ENCODE measurements at places on chromosomes 12 and 14. TPM values are rescaled to one million over a fixed set of nuclear protein-coding genes. Genes with fewer than 3 reads are reported as not detected.
A peak's percentile ranks its signal among the peaks of the same experiment; 100 is the strongest.

The ISM2 gene
- total RNA-seq = not detected

The RNASE4 gene
- total RNA-seq = 20.0 TPM

The CPNE6 gene
- not detected for total RNA-seq

The SOX5 gene
- total RNA-seq = 16.4 TPM

The SLC2A14 gene
- total RNA-seq = 0.17 TPM

The AHNAK2 gene
- total RNA-seq = 106 TPM

The C12orf50 gene
- under 0.01 TPM for total RNA-seq

The TMEM119 gene
- 358 TPM for total RNA-seq

The ESR2 gene
- 0.66 TPM for total RNA-seq

The SELPLG gene
- 0.51 TPM for total RNA-seq

DNA sequence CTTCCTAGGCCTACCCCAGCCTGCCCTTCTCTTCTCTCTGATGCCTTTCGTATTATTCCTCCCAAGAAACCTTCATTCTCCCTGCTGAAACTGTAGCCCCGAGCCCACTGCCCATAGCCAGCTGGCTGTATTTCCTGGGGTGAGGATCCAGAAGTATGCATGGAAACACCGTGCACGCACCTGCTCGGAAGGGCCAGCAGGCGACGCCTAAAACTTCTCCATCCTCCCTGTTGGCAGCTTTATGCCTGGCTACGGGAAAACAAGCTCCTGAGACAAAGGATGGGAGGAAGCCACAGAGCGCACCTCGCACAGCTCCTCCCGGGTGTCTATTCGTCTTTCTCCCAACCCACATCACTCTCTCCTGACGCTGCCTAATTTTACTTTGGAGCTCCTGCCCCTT lies 69.0 kb upstream of the CAPRIN2 start:
- no peak for DNase-seq
- no peak overlapping the region for H3K27ac ChIP-seq
- H3K4me1 ChIP-seq = no peaks in the 10 kb centered on the region
- H3K27me3 ChIP-seq = peaks cover under 1% of the 10 kb centered on the region

DNA sequence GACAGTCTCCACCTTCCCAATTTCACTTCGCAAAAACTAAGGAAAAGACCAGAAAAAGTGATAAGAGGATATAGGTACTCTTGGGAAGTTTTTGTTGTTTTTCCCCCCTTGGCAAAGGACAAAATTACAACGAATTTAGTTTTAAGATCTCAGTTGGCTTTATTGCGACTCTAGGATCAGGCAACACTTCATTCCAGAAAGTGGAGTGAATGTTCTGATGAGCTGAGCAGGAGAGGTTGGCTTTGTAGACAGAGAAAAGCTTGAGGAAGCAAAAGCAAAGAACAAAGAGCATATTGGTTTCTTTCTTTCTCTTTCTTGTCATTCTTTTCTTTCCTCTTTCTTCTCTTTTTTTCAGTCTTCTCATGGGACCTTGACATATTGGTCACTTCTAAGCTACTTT lies 640 bp upstream of the ZFYVE1 start:
- no peak overlapping the region for H3K27ac ChIP-seq
- no peaks in the 10 kb centered on the region for H3K4me1 ChIP-seq
- peak overlapping the region; percentile 80 for H3K4me3 ChIP-seq
- peaks cover 5% of the 10 kb centered on the region for H3K36me3 ChIP-seq
- H3K27me3 ChIP-seq = no peaks in the 10 kb centered on the region
- no peak for DNase-seq

DNA sequence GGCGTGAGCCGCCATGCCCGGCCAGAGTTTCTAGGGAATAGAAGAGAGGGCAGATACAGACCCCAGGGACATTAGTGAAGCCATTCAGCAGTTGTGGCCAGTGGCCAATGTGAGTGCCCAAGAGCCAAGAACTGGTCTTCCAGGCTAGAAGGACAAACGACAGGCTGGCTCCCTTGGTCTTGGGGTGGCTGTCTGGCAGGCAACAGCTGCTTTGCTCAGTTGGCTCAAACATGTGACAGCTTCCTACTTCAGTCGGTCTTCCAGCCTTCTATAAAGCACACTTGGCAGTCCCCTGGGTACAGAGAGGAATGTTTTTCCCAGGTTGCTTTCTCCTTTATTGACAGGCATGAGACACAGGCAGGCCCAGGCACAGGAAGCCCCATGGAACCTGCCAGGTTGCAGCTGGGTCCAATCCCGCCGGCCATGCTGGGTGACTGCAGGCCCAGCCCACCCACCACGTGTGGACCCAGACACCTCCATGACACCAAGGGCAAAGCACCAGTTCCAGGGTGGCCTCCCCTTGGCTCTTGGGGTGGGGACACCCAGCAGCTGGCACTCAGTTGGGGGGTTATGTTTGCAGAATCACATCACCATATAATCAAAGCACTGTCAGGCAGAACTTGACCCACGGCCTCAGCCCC lies 15.4 kb downstream of the CHGA start:
- H3K36me3 ChIP-seq = no peaks in the 10 kb centered on the region
- no peaks in the 10 kb centered on the region for H3K27me3 ChIP-seq
- DNase-seq = no peak
- no peak overlapping the region for H3K27ac ChIP-seq
- no peaks in the 10 kb centered on the region for H3K4me1 ChIP-seq

GRCh38 chr12:49730568-49731101 lies 10.7 kb upstream of the TMBIM6 start:
- H3K4me1 ChIP-seq = no peaks in the 10 kb centered on the region
- peak; percentile 43 for DNase-seq
- H3K4me3 ChIP-seq = no peak overlapping the region
- peaks cover 7% of the 10 kb centered on the region for H3K27me3 ChIP-seq
- no peaks in the 10 kb centered on the region for H3K36me3 ChIP-seq
- no peak overlapping the region for H3K27ac ChIP-seq

- H3K36me3 ChIP-seq = no peaks in the 10 kb centered on the region
- peaks cover 2% of the 10 kb centered on the region for H3K27me3 ChIP-seq
- peaks cover 11% of the 10 kb centered on the region for H3K4me1 ChIP-seq
- H3K27ac ChIP-seq = no peak overlapping the region
These were observed 10.9 kb upstream of the IL26 start for GRCh38 chr12:68236421-68237059.

DNA sequence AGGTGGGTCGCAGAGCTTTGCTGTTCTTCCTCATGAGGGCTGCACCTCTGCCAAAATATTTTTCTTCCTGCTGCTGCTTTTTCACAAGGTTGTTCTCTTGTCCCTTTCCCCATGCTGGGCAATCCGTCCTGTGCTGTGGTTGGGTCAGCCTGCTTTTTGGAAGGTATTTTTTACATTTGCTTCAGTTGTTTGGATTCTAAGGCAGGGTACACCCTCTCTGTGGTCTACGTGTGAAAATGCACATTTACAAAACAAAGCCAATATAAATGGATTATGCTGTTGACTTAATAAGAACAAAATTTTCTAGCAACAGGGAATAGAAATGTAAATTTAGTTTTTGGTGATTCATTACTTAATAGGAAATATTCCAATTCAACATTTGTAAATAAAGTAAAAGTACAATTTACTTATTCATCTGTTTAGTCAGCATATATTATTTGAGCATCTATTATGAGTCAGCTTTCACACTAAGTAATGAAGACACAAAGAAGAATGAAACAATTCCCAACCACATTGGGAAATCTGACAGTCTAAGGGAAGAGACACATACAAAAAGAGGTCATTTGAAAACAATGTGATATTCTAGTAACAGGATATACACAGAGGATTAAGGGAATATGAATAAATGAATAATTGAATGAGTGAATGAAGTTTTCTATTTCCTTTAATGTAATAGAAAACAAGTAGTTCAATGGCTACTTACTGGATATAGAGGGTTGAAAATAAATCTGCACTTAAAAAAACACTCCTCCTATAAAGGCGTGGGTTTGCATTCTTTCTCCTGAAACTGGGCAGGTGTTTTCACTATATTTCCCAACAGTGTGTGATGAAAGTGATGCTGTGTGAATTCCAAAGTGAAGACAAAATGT lies 94.6 kb upstream of the PRICKLE1 start:
- DNase-seq = peak; percentile 25
- no peaks in the 10 kb centered on the region for H3K4me1 ChIP-seq
- H3K36me3 ChIP-seq = no peaks in the 10 kb centered on the region
- no peak overlapping the region for H3K4me3 ChIP-seq
- no peaks in the 10 kb centered on the region for H3K27me3 ChIP-seq

DNA sequence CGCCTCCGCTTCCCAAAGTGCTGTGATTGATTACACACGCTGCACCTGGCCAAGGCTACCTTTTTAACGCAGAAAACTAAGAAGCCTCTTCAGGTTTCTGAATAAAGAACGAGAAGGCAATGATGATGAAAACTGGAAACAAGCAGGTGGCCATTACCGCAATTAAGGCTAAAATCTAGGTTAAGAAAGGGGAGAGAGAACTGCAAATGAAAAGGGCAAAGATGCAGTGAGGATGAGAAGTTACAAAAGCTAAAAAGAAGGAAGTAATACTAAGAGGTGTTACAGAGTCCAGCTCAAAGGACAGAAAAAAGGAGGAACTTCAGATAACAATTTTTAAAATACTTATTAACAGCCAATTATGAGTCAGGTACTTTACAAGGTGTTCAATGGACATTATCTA lies 79.7 kb downstream of the DUSP16 start:
- no peak overlapping the region for H3K27ac ChIP-seq
- H3K4me3 ChIP-seq = no peak overlapping the region
- no peaks in the 10 kb centered on the region for H3K27me3 ChIP-seq
- H3K36me3 ChIP-seq = peaks cover 5% of the 10 kb centered on the region

DNA sequence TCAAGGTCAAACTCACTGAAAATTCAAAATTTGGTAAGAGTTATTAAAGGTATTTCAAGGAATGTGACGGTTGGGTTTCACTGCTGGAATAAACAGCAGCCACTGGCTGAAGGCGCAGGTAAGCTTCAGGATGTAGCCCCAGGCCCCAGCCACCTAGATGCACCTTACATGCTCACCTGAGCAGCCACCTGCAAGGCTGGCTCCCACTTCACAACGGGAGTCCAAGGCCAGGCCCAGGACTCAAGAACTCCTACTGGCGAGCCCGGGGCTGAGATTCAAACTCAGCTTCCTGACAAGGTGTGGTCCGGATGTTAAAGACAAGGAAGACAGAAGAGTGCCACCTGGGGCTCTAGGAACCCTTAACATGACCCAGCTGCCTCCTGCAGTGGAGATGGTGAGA lies 78.4 kb downstream of the ITPK1 start:
- H3K27me3 ChIP-seq = no peaks in the 10 kb centered on the region
- H3K27ac ChIP-seq = no peak overlapping the region
- peaks cover 12% of the 10 kb centered on the region for H3K4me1 ChIP-seq
- no peaks in the 10 kb centered on the region for H3K36me3 ChIP-seq
- H3K4me3 ChIP-seq = no peak overlapping the region

DNA sequence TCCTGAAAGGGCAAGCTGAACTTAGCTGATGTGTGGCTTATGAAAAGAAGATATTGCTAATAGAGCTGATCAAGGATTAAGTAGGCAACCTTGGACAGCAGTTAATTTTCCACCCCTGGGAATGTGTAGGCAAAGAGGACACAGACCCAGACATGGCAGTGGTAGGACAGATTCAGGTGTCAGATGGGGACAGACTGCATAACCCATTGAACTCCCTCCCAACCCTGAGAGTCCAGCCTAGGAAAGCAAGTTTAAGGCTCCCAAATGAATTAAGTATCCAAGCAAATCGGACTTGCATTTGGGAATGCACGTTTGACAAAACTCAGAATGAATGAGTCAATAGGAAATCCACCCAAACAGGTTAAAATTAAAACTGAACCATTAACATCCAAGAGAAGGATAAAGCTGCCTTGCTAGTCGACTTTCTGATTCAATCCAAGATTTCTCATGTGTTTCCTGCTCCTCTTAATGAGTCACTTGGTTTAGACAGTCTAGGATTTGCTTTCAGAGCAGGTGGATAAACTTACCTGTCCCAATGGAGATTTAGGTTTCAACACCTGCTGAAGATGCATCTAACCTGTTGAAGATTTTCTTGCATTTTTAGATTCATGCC lies 385.4 kb downstream of the CCDC91 start:
- DNase-seq = no peak
- no peaks in the 10 kb centered on the region for H3K36me3 ChIP-seq
- H3K4me3 ChIP-seq = no peak overlapping the region
- H3K27ac ChIP-seq = no peak overlapping the region

DNA sequence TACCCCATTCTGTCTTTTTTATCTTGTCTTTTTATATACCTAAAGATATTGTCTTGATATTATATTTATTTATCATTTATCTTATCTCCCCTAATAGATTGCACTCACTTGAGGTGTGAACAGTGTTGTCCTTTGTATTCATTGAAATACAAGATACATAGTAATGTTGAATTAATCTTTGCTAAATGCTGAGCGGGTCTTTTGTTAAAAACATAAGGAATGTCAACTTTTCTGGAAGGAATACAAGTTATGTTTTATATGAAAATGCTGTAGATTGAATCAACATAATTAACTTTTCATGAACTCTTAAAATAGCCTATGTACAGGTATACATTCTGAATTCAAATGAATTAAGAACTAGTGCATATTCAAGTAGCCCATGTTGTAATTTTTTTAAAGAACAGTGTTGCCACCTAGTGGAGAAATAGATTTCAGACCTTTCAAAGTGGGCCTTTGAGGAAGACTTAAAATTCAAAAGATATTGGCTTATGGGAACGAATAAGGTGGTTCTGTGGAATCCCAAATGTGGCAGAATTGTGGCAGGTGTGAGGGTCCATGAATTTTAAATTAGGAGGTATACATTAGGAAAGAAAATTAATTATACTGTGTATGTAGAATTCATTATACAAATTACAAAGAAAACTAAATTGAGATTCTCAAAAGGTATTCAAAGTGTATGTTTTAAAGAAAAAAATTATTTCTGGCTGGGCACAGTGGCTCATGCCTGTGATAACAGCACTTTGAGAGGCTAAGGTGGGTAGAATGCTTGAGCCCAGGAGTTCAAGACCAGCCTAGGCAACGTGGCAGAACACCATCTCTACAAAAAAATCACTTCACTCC lies 19.1 kb downstream of the BBOF1 start:
- no peaks in the 10 kb centered on the region for H3K27me3 ChIP-seq
- no peak overlapping the region for H3K4me3 ChIP-seq
- DNase-seq = peak; percentile 46
- no peak overlapping the region for H3K27ac ChIP-seq
- H3K36me3 ChIP-seq = no peaks in the 10 kb centered on the region
- H3K4me1 ChIP-seq = no peaks in the 10 kb centered on the region

DNA sequence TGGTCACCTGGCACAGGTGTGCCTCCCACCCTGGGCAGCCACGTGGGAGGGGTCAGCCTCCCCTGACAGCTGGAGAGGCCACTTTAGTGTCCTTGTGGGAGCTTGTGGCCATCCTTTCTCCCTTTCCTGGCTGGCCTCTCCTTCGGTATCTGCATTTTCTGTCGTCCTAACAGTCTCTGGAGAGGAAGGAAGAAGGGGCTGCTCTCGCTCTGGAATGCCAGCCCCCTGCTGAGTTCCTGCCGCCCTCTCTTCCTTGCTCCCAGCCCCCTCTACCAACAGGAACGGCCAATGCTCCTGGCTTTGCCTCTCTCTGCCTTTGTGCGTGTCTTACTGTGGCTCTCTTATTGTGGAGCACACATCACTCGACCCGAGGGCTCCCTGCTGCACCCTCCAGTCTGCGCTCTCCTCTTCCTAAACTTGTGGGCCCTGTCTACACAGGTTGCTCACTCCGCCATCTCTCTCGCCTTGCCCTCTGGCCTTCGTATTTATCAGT lies 70.8 kb downstream of the FBXL14 start:
- no peak overlapping the region for H3K27ac ChIP-seq
- peaks cover 20% of the 10 kb centered on the region for H3K4me1 ChIP-seq
- H3K27me3 ChIP-seq = no peaks in the 10 kb centered on the region
- H3K36me3 ChIP-seq = no peaks in the 10 kb centered on the region

GRCh38 chr12:53644133-53644532 lies 18.0 kb upstream of the ATF7 start:
- no peaks in the 10 kb centered on the region for H3K4me1 ChIP-seq
- no peaks in the 10 kb centered on the region for H3K27me3 ChIP-seq
- no peak overlapping the region for H3K4me3 ChIP-seq
